ENCODE measurements at places on chromosomes 11 and 22.

DNA sequence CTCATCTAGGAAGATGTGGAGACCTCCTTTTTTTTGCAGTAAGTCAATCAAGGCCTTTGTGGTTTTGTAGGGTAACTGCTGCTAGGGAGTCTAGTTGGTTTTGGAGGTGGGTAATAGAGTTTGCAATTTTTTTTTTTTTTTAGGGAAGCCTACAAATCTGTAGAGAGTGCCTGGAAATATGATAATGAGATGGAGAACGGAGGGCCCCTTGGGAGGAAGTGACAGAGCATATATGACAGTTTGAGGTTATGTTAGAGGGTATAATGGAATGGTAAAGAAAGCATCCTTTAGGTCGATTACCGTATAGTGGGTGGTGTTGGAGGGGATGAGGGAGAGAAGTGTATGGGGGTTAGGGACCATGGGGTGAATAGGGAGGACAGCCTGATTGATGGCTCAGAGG lies 98.3 kb downstream of the ELP4 start:
- no peak for DNase-seq

DNA sequence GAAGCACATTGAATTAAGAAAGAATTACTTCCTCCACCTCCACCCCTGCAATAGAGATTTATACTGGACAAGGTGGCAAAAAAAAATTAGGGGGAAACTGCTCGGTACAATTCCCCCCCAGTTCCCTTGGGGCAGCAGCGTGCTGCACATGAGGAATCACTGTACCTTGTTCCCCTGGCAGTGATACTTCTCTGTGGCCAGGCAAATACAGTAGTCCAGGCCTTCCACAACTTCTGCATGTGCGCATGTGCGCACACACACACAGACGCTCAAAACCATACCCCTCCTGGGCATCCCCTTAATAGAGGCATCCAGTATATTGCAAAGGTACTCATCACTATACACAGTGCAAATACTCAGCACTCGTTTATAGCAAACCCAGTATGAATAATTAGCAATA lies 68.9 kb downstream of the ARFGAP2 start:
- DNase-seq: no peak

DNA sequence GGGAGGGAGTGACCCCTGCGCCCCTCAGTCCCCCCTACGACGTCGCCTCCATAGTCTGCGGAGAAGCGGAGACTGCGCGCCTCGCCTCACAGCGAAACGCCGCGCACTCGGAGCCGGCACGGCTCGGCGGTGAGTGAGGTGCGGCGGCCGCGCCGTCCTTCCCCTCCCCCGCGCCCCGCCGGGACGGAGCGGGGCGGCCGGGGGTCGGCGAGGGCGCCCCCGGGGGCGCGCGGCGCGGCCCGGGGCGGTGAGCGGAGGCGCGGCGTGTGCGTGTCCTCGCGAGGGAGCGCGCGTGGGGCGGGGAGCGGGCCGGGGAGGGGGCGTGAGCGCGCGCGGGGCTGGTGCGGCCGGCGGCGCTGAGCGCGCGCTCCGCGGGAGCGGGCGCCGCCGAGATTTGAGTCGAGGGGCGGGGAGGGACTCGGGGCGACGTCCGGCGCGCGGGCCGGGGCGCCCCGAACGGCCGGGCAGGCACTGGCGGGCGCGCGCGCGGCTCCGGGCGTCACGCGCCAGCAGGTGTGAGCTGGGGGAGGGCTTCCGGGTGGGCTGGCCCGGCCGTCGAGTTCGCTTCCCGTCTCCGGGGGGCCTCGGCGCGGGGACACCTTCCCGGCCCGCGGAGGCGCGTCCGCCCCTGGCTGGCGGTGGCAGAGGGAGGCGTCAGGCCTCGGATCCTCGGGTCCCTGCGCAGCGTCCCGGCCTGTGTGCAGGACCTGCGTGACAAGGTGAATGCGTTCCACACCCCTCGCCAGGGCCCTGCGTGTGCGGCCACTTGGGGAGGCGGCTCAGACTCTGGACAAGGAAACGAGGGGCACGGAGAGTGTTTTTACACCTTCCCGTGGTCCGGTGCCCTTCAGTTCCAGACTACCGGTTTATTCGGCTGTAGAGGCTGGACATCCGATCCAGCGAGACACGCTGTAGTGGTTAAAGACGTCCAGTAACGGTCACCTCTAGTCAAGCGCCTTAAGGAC lies 50.4 kb downstream of the FAM83F start:
- DNase-seq: peak; percentile 49

GRCh38 chr11:12390687-12391110 lies 13.3 kb downstream of the PARVA start:
- no peak for DNase-seq

DNA sequence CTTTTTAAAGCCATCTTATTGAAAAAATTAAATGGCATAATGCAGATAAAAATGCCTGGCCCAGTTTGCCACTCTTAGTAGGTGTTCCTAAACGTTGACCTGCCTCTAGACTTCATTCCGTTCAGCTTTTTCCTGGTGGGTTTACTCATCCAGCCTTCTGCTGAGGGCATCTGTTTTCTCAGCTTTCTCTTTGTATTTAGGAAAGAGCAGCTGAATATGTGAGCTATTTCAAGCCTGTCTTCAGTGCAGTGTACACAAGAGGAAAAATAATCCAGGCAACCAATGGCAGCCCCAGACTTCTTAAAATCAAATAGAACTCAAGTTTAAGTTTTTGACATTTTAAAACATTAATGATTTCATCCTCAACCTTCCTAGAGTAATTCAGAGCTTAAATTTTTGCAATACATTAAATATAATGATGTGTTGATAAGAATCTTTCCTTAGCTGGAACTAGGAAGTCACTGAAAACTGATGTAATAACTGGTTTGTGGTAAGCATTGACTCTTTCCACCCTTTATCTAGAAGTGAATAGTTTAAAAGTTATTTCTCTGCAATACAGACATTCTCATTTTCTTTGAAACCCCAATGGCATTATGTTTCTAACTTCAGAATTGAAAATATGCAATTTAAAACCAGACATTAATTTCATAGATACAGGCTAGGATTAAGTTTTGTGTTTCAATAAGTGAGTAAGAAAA lies 165.4 kb downstream of the AASDHPPT start:
- DNase-seq: no peak

GRCh38 chr11:17538731-17539130 lies 5.5 kb downstream of the USH1C start:
- DNase-seq: no peak

DNA sequence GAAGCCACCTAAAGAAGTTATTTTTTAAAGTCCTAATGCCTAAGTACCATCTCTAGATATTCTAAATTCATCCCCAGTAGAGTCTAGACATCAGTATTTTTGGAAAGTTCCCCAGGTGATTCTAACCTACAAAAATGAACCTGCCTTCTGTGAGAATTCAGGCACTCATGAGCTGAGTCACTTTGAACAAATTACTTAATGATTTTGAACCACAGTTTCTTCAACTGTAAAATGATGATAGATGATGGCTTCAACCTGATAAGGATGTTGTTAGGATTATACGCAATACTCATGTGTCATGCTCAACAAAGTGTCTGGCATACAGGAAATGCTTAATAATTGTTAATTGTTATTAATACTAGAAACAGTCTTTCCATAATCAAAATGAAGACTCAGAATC lies 82.8 kb upstream of the OR5AK2 start:
- no peak for DNase-seq

GRCh38 chr11:10641912-10642697 lies 51.5 kb downstream of the IRAG1 start:
- no peak for DNase-seq

- DNase-seq: no peak
These were observed 98.9 kb downstream of the MICAL3 start for GRCh38 chr22:17925431-17925841.

DNA sequence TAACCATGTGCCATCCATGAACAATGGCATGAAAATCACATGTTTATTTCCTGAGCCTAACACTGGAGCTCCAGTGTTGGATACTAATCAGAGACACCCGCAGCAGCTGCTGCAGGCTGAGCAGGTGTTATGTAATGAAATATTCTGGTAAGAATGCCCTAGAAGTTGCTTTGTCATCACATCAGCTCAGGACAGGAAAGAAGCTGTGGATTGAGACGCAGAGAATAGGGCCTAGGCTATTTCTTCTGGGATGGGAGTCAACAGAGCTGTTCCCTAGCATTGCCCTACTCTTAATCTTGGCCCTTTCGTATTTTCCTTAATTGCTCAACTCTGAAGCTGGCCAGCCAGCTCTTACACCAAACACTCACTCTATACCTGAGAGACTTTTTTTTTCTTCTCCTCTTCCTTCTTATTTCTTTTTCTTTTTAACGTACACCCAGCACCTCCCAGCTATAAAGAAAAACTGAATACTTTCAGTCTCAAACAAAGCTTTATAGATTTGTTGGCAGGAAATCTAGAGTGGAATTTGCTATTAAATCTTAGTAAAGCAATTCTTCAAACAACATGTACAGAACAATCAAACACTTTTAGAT lies 31.9 kb downstream of the RASSF10 start:
- no peak for DNase-seq

GRCh38 chr11:134342572-134343340 lies 11.0 kb downstream of the GLB1L2 start:
- no peak for DNase-seq

GRCh38 chr22:37169947-37170688 lies 17.9 kb downstream of the C1QTNF6 start:
- DNase-seq: no peak

- no peak for DNase-seq
These were observed 18.5 kb downstream of the SPECC1L start for GRCh38 chr22:24289114-24289513.

DNA sequence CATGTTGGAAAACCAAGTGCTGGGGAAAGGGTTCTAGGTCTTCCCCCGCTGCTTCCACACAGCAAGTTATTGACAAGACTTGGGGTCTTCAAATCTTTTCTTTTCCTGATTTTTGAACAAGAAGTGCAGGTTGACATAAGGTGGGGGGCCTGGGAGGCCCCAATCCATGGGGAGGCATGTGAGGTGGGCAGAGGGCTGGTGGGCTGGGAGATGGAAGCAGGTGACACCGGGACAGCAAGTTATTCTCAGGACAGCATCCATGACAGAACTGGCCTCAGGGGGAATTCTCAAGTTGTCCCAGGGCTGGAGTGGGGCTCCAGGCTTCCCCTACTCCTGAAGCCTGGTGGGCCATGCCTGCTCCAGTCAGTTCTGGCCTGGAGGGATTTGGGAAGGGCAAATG lies 5.5 kb downstream of the FGF19 start:
- DNase-seq: no peak

DNA sequence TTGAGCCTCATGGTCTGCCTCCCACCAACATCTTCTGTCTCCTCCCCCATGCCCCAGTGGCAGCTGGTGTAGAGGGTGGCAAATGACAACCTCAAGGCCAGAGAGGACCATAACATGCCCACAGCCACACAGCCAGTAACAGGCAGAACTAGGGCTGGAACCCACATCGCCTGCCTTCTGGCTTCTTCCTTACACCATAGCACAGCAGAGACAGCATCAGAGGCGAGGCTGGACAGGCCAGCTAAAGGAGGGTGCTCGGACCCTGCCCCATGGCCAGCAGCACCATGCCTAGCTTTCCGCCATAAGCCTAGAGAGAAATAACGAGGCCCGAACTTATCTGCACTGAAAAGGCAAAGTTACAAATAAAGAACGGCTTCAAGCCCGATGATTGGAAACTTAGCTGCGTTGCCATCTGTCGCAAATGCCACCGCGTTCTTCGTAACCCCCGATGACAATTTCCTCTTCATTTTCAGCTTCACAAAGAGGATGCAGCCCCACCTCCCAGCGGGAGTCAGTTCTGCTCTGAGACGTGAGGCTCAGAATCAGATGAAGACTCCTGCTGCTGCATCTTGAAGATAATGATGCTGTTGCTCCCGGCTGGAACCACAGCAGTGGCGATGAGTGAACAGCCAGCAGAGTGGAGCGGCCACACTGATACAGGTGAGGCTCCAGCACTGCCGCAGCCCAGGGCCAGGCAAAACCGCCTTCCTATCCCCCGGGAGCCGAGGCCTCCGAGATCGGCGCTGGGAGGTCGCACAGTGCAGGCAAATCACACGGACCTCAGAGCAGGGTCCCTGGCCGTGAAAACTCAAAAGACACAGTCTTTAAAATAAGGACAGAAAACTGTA lies 73.8 kb upstream of the RTL6 start:
- DNase-seq: no peak

- no peak for DNase-seq
These were observed 1.8 kb upstream of the TBC1D10A start for GRCh38 chr22:30328466-30329049.

DNA sequence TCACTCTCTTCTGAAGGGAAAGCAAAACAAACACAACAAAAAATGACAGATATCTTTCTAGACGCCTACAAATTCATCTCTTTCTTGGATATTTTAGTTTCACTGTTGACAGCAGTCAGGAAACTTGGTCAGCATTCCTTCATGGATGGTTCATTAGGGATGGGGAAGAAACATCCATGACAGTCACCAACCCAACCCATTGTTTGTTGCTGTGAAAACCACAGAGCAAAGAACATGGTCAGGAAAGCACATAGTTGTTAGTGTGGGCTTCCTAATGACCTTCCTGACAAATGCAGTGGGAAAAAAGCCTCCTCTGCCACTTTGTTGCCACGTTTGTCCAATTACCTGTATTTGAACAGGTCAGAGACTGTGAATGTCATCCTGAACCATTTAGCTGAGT lies 139.8 kb upstream of the SNX19 start:
- no peak for DNase-seq

DNA sequence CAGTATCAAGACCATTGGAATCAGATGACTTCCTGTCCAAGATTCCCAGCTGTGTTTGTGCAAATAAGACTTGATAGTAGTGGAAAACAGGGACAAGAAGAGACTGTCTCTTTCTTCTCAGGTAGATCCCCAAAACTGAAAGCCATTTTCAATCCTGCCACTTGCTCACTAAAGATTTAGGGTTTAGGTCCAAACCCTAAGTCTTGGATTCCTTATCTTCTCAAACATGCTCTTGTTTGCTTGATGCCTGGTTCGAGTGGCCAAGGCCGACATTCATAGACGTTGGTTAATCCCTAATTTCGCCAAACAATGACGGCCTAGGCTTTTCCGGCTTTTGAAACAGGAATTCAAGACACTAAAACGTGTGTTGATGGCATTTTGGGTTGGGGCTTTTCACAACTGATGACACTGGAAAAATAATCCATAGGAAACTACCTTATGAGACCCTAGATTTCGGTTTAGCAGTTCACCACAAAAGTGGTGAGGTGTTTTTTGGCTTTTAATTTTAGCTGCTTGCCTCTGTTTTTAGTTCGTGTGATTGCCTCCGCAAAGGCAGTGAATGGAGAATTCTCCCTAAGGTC lies 1.0 kb upstream of the GTPBP1 start:
- no peak for DNase-seq

DNA sequence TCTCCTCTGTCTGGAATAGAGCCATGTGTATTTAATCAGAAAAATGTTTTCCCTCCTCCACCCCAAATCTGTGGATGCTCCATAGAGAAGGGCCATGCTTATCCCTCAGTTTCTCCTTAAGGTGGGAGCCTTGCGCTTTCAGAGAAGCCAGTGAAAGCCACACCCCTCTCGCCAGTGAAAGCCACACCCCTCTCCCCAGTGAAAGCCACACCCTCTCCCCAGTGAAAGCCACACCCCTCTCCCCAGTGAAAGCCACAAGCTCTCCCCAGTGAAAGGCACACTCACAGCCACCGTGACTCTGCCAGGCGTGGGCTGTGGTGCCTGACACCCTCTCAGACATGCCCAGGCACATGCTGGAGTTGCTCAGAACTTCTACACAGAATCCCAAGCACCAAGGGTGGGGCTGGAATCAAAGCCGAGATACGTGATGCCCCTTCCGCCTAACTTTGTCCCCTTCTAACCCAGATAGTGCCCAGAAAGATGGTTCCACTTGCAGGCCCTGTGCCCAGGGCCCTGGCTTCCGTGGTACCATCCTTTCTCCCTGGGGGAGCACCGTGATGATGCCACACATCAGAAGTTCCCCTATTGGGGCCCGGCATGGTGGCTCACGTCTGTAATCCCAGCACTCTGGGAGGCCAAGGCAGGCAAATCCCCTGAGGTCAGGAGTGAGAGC lies 16.5 kb upstream of the PRR5 start:
- DNase-seq: peak; percentile 60

GRCh38 chr22:45254789-45255278 lies 14.1 kb upstream of the KIAA0930 start:
- no peak for DNase-seq

Measured in stimulated activated CD8-positive, alpha-beta memory T cell treated with anti-CD3 and anti-CD28 coated beads, Interleukin-15, amount 100 ng/mL, for 1 hour (primary cell).